ENCODE measurements at places on chromosomes 3 and 15. TPM values are rescaled to one million over a fixed set of nuclear protein-coding genes. Genes with fewer than 3 reads are reported as not detected.

- DNase-seq = no peak
Measured at GRCh38 chr3:149581681-149582370, 76.0 kb downstream of the WWTR1 start.

DNA sequence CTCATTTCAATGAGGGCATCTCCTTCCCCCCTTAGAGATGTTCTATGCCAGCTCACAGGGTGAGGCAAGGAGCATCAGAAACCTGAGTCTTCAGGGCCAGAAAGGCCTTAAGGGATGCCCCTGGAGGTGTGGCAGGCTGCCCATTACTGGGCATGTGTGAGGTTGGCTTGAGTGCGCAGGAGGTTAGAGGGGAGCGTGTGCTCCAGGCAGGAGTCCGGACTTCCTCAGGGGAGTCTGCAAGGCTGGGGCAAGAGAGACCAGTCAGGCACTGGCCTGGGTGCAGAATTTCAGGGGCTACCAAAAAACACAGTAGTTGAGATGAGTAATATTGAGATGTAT lies 1.9 kb downstream of the LOXL1 start:
- no peak for DNase-seq

DNA sequence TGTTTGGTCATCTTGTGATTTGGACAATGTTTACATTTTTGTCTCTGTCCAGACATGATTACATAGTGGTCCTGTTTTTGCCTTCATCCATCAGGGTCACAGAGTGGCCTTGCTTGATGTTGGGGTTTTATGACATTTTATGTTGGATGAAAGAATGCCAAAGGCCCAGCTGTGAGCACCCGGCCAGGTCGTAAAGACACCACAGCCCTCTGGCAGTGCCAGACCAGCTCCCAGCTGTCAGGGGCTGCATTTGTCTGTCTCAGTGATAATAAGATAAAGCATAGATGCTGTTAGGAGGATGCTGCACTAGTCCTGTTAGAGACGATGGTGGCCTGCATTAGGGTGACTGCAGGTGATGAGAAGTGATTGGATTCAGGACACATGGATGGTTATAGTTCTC lies 117.5 kb downstream of the FAM174B start:
- DNase-seq = no peak

OXSM gene
- 3.7 TPM for polyA plus RNA-seq

GUCA1C gene
- not detected for polyA plus RNA-seq
